ENCODE measurements at places on chromosomes 1 and 21.

GRCh38 chr1:91569411-91570119 is 68.9 kb downstream of the CDC7 start:
- DNase-seq: no peak

GRCh38 chr1:167714098-167714438 is 7.7 kb upstream of the MPZL1 start:
- peak; percentile 74 for DNase-seq

- no peak for DNase-seq
These were observed 9.3 kb downstream of the ETS2 start for GRCh38 chr21:38815060-38815405.

GRCh38 chr1:205604825-205605505 is 26.8 kb downstream of the ELK4 start:
- no peak for DNase-seq

GRCh38 chr21:22795644-22796043 is 1797.4 kb downstream of the NCAM2 start:
- no peak for DNase-seq

DNA sequence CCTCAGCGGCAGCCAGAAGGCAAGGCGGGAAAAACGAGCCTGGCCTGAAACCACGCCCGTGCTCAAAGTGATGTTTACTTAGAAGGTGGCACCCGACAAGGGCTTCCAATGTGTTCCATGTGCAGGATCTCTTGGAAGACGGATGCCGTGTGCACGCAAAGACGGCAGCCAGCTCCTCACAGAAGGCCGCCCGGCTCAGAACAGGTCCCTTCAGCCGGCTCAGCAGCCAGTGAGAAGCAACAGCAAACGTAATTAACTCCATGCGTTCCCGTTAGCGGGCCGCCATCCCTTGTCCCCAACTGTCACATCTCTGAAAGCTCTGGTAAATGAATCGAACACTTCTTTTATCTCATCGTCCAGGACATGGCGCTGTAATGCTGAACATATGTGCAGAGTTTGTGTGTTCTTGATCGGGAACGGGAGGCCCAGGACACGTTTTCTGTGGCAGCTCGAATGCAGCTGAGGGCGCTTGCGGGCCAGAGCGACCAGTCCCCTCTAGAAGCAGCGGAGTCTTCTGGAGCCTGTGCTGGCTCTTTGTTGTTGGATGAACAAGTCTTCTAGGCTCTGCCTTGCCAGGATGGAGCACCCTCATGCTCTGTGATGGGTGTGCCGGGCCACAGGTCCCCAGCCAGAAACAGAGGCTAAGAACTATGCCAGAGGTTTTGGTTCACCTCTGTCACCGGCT is 94.6 kb upstream of the ARHGEF16 start:
- DNase-seq: no peak
